ENCODE measurements at places on chromosomes 11 and 22.
A peak's percentile ranks its signal among the peaks of the same experiment; 100 is the strongest.

- DNase-seq: peak; percentile 88
These were observed 11.8 kb downstream of the LTBP3 start for GRCh38 chr11:65546217-65546958.

- peak; percentile 95 for DNase-seq
These were observed 3.3 kb downstream of the A4GALT start for GRCh38 chr22:42717197-42717928.

- peak; percentile 38 for DNase-seq
These were observed 562 bp downstream of the ZBED4 start for GRCh38 chr22:49853981-49854831.

GRCh38 chr11:27187075-27187847 is 146.6 kb downstream of the BBOX1 start:
- no peak for DNase-seq

All from hematopoietic multipotent progenitor cell treated with erythropoietin and hydrocortisone succinate and interleukin-3 and kit ligand, for 8 days (in vitro differentiated cells).